ENCODE measurements at places on chromosomes 16 and 17. TPM values are rescaled to one million over a fixed set of nuclear protein-coding genes. Genes with fewer than 3 reads are reported as not detected.
A peak's percentile ranks its signal among the peaks of the same experiment; 100 is the strongest.

Gene DYNLL2
- total RNA-seq, result 23.7 TPM

Gene MT4
- not detected for total RNA-seq

DNA sequence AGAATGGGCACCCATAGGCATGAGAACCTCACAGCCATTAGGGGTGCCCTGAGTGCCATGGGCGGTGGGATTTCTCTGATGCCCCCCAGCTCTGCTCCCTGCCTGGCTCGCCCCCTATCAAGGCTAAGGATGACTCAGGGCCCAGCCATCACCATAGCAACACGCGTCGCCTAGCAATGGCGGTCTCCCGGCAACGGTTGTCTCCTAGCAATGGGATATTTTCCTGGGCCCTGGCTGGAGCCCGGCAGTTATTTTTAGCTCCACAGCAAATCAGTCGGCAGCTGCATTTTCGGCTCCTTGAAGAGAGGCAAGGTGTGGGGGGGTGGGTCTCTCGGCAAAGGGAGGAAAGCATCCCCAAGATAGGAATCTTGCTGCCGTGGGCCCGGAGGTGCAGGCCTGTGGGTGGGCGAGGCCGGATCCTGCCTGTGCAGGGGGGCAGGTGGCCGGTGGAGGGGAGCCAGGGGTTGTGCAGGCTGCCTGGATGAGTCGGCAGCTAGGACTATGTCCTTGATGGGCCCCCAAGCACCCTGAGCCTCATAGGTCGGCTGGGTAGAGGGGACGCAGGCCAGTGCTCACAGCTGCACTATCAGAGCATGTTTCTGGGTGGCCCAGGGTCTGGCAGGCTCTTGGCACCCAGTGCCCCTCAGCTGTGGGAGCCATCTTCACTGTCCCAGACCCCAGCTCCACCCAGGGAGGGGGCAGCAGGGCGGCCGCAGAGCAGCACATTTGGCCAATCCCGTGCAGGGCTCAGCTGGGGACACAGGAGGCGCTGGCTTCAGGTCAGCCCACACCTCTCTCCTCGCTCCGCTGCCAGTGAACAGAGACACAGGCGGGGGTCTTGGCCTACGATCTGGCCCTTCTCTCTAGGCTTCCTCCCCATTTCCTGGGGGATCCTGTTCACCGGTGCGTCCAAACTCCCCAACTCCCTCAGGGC lies 4.2 kb upstream of the FBXL16 start:
- H3K27ac ChIP-seq, result no peak overlapping the region
- H3K27me3 ChIP-seq, result peaks cover 40% of the 10 kb centered on the region
- no peaks in the 10 kb centered on the region for H3K36me3 ChIP-seq
- no peak for DNase-seq
- no peak overlapping the region for H3K4me3 ChIP-seq
- H3K4me1 ChIP-seq, result peaks cover 3% of the 10 kb centered on the region

DNA sequence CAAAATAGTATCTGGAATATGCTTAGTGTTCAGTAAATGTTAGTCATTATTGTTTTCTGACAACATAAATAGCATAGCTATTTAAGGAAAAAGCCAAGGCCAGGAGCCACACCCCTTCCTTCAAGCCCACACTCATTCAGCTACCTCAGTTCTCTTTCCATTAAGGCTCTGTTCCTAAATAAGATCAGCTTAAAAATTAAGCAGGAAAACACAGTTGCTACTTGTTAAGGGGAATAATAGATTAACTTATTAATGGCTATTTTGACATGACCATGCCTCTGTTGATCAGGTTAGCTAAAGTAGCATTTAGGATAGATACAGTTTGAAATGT lies 158.1 kb downstream of the CHD9 start:
- peaks cover 13% of the 10 kb centered on the region for H3K4me1 ChIP-seq
- H3K27ac ChIP-seq, result no peak overlapping the region
- no peak for DNase-seq
- no peaks in the 10 kb centered on the region for H3K27me3 ChIP-seq

DNA sequence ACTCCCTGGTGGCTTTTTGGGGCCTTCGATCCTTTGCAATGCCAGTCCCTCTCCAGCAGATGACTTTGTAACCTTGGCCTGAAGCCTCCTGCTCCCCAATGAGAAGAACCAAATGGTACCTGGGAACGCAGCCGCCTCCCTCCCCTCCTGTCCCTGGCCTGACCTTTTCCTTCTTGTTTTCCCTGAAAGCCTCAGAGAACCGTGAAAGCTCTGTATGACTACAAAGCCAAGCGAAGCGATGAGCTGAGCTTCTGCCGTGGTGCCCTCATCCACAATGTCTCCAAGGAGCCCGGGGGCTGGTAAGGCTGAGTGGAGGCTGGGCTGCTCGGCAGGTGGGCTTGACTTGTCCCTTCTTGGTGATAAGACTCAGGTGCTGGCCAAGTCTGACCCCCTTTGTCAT lies 88.0 kb downstream of the SDR42E1 start:
- no peaks in the 10 kb centered on the region for H3K27me3 ChIP-seq
- peaks cover 8% of the 10 kb centered on the region for H3K4me1 ChIP-seq
- H3K27ac ChIP-seq, result no peak overlapping the region
- DNase-seq, result no peak
- H3K4me3 ChIP-seq, result no peak overlapping the region
- H3K36me3 ChIP-seq, result peaks cover 30% of the 10 kb centered on the region

DNA sequence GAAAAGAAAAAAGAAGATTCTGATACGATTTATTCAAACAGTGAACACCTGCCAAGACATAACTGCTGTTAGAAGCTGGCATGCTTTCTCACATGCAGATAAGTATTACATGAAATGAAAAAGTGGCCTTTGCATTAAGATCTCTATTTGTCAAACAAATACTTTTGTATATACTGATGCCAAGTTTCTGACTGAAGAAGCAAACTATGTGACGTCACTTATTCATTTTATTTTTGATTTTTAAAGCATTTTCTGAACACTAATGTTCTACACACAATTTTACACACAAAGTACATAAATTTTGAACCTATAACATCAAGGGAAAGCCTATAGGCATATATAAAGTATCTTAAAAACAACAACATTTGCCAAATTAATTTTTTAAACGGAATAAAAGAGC lies 153.8 kb downstream of the CEP112 start:
- H3K4me1 ChIP-seq, result peaks cover 3% of the 10 kb centered on the region
- H3K27me3 ChIP-seq, result no peaks in the 10 kb centered on the region
- no peak overlapping the region for H3K27ac ChIP-seq
- no peak overlapping the region for H3K4me3 ChIP-seq
- DNase-seq, result no peak
- H3K36me3 ChIP-seq, result peaks cover 2% of the 10 kb centered on the region

DNA sequence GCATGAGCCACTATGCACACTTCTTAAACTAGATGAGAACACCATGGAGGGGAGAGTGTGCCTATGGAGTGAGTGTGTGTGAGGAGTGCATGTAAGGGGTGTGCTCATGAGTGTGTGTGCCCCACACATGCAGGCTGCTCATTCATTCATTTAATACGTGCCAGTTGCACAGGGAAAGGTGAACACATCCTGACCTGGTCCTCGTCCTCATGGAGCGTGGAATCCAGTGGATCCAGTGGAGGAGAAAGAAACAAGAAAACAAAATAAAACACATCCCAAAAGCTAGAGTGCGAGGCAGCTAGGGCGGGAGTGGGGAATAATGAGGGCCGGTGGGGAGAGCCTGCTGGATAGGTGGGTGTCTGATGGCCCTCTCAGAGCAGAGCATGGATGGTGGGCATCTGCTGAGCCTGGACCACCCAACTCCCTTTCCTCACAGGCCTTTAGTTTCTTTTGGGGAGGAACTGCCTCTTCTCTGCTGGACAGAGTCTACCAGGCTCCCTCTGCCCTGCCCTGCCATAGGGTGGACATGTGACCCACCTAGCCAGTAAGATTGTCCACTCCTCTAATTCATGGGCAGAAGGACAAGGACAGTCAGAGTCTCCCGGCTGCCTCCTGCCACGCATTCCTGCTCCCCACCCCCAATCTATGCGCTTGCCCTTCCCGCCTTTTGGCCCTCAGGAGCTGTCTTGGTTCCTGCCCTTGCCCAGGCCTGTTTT lies 204.3 kb downstream of the RAB11FIP4 start:
- DNase-seq, result no peak
- H3K27ac ChIP-seq, result no peak overlapping the region
- H3K36me3 ChIP-seq, result no peaks in the 10 kb centered on the region
- peaks cover 3% of the 10 kb centered on the region for H3K4me1 ChIP-seq
- H3K4me3 ChIP-seq, result no peak overlapping the region

GRCh38 chr17:77003699-77004098 lies 135.5 kb downstream of the MGAT5B start:
- no peak overlapping the region for H3K4me3 ChIP-seq
- no peak for DNase-seq
- H3K4me1 ChIP-seq, result peaks cover 12% of the 10 kb centered on the region
- H3K27ac ChIP-seq, result no peak overlapping the region

DNA sequence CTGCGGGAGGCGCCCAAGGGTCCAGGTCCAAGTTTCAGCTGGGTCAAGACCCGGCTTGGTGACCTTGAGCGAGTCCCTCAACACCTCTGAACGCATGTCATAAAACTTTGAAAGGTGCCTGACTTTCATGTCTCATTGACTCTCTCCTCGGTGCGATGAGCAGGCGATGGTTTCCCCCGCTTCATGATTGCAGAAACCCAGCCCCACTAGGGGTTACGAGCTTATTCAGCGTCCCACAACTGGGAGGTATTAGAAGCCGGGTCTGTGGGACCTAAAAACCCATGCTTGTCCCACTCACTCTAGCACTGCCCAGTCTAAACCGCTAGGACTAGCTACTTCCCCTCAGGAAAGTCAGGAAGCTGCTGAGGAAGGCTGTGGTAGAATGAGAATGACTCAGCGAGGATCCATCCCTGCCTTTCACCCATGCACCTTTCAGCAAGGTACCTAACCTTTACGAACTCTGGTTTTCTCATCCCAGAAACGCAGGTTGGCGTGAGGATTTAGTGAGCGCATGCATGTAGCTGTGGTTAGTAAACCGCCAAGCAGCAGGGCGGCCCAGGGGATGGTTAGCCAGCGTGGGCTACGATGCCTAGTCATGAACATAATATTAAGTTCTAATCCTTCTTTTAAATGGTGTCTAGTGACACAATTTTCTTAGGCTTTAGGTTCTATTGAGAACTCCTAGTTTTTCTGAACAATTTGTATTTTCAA lies 26.2 kb upstream of the RFFL start:
- peak overlapping the region; percentile 96 for H3K27ac ChIP-seq
- H3K4me3 ChIP-seq, result peak overlapping the region; percentile 75
- H3K4me1 ChIP-seq, result peaks cover 49% of the 10 kb centered on the region
- DNase-seq, result peak; percentile 72
- H3K36me3 ChIP-seq, result peaks cover 5% of the 10 kb centered on the region
- no peaks in the 10 kb centered on the region for H3K27me3 ChIP-seq

DNA sequence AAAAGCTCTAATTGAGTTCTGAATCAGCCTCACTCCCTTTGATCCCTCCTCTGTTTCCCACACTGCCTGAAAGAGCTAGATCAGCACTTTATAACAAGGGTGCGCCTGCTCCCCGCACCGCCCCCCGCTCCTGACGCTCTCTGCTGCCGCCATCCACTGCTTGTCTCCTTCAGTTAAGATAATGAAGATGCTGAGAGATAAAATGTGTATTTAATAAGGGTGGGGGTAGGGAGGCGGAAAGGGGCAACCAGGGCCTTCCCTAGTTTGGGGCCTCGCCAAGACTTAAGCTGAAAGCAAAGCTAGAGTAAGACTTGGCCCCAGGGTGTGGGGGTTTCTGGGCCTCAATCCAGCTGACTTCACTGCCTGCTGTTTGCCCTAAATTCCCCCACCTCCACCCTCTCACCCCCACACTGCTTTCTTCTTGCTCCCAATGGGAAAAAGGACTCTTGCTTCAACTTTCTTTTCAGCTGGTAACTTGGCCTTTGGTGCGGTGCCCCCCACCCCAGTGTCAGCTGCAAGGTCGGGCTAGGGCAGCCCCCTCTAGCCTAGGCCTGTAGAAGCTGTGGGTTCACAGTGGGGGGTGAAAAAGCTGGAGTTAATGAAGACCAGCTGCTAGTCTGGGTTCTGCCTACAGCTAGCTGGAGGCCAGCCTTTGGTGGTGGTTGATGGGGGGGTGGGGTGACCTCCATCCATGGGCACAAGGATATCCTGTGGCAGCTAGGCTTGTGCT lies 1.8 kb upstream of the RARA start:
- H3K4me1 ChIP-seq, result peaks cover 28% of the 10 kb centered on the region
- H3K27me3 ChIP-seq, result no peaks in the 10 kb centered on the region
- no peak for DNase-seq
- H3K36me3 ChIP-seq, result peaks cover 20% of the 10 kb centered on the region

All from activated CD8-positive, alpha-beta memory T cell treated with anti-CD3 and anti-CD28 coated beads, Interleukin-2, amount 10 ng/mL, durations not matched to agents 7 days and 5 days (primary cell).